ENCODE measurements at places on chromosomes 3 and 15.
A peak's percentile ranks its signal among the peaks of the same experiment; 100 is the strongest.

DNA sequence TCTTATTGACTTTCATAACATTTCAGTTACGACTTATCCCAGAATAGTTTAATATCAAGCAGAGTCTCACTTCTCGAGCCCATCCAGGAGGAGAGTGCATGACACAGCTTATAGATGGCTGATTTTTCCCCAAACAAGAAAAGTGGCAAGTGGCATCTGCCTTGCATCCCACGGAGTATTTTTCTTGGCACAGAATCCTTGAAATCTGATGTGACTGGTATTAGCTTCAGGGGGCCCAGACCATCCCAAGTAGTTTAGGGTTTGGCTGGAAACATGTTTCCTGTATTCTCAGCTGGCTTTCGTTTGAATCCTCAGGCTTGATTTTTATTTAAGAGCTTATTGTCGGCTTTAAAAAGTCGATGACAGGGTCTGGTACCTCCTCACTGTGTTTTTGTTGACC, 20.7 kb upstream of the FBXL22 start:
- no peak for DNase-seq

GRCh38 chr3:52144034-52144795, 10.0 kb downstream of the POC1A start:
- peak; percentile 68 for DNase-seq

GRCh38 chr3:196124608-196125007, 42.7 kb upstream of the TFRC start:
- no peak for DNase-seq

GRCh38 chr3:7854721-7855120, 646.9 kb upstream of the LMCD1 start:
- no peak for DNase-seq

GRCh38 chr3:144660186-144660585, 688.6 kb downstream of the DIPK2A start:
- no peak for DNase-seq

DNA sequence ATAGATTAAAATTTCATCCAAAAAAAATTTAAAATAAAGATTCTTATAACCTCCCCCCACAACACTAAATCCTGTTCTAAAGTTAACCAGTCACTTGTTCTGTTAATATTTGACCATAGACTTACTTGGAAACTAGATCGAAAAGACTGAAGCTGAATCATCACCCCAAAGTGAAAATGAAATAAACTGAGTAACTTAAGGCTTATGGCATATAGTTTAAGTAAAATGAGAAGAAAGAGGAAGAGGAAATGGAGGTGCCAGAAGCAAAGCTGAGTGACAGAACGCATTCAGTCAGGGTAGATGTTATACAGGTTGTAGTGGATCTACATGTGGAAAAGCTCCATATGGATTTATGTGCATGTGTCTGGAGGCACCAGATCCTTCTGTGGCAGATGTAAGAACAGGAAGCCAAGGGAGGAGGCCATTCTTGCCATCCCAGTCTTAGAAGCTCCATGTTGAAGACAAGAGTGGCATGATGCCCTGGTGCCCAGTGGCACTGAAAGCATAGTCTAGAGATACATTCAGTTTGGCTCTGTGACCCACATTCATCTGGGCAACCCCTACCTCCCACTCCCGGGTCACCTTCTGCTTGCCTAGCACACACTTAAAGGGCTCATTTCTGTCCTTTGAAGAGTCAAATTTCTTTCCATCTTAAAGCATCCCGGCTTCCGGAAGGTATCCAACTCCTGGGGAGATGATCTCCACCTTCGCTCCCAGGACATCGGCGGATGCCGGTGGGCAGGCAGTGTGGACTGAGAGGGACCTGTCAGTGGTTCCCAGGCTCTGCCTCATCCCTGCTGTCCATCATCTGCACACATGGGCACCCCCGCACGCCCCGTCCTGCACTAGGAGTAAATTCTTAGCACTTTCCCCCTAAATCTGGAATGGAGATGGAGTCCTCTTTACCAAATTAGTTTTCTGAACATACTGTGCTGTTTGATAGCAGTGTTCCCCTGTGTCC, 90.8 kb downstream of the NEO1 start:
- DNase-seq, result no peak

DNA sequence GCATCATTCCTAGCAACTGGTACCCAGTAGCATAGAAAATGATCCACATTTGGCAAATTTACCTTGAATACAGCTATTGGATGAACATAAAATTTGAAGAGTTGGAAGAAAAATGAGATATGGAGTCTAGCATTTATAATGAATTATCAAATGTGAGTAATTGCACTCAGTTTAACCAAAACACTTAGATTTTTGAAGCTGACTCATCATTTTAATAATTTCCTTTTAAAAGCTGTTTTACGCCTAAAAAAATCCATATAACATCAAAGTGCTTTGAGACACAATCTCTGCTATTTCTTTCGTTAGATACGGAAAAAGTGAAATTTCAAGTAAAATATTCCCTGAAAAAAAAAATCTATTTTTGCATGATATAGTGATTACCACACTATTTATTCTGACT, 767.4 kb downstream of the ROBO2 start:
- DNase-seq, result no peak

DNA sequence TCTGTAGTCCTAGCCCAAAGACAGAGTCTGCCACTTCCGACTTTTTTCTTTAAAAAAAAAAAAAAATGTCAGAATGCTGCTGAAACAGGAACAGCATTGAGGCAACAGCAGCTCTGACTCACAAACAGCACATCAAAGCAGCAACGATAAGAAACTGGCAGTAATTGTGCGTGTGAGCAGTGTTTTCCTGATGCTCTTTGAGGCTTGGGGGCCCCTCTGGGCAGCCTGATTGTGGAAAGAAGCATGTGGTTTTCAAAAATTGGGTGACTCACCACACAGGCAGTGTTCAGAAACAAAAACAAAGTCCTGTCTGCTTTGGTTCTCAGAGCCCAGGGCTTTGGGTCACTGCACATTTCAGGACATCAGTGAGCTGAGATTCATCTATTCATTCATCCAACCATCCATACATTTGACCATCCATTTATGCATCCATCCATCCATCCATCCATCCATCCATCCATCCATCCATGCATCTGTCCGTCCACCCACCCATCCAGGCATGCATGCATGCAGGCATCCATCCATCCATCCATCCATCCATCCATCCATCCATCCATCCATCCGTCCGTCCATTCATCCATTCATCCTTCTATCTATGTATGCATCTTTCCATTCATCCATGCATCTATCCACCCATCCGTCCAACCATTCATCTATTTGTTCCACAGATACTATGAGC, 308.4 kb downstream of the RPLP1 start:
- DNase-seq, result peak; percentile 17

GRCh38 chr3:196492080-196492479, 11.5 kb downstream of the RNF168 start:
- DNase-seq, result no peak

DNA sequence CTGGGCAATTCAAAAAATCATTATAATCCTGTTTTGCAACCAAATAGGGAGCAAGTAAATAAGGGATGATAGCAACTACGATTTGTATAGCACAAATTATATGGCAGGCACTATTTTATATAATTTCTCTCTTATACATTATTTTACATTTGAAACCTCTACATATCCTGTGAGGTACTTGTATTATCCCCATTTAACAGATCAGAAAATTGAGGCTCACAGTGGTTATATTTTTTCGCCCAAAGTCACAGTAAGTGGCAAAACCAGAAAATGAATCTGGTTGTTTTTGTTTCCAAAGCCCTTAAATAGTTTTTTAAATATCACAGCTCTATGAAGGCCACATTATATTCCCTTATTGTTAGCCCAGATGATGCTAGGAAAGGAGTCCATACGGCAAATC, 74.3 kb downstream of the MLH1 start:
- DNase-seq, result no peak

DNA sequence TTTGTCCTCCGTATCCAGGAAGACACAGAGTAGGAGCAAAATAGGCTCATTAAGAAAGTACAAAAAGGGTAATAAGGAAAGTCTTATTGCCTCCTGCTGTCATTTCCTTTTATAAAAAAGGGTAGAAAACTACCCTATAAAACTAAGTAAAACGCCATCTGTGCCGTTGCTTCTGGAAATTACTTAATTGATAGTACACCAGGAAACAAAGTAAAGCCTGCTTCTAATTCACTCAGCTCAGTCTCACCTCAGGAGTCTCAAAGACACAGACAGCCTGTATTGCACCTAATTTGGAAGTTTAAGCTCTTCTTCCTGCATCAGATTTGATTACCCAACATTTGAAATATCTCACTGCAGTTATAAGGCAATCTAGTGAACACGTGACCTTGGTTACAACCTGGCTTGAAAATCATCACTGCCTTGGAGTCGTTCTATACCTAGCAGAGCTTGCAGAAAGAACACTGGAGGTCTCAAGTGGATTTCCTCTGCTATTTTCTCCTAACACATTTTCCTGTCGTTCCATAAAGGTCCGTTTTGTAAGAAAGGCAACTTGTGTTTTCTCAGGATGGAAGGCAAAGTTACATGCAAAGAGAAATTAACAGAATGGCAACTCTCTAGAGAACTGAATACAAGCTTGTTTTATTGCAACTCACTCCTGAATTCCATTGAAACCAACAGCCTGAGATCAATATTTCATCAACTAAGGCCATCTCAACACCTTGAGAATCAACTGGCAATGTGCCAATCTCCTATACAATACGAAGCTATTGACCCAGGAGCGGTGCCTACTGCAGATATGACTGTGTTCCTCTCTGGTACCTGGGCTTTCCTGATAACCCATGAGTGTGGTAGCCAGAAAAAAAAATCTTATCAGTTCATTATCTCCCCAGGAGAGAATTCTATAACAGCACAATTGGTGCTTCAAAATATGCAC, 203.3 kb upstream of the LMCD1 start:
- DNase-seq, result no peak

- no peak for DNase-seq
Observed at GRCh38 chr15:88776646-88777045, 26.6 kb upstream of the ACAN start.
